ENCODE measurements at places on chromosomes 5 and 9.
A peak's percentile ranks its signal among the peaks of the same experiment; 100 is the strongest.

GRCh38 chr5:175743676-175744210, 85.9 kb downstream of the HRH2 start:
- DNase-seq = no peak

- DNase-seq = no peak
These were observed 22.6 kb downstream of the DBH start for GRCh38 chr9:133658442-133659431.

DNA sequence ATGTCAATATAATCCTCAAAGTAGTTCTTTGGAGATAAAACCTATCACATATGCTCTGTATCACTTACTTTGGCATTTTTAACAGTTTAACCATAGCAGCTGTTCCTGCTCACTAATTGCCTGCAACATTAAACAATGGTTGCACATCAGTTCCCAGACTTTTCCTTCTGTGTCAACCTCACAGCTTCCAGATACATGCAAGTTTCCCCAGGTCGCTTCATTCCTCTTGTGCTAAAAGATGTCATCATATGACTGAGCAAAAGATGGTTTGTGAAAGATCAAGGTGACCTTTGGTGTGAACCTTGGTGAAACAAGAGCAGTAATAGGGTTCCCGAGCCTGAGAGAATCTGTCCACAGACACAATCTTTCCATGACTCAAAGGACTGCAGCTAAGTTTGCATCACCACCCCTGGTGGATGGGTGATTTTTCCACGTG, 500.4 kb upstream of the PAPPA start:
- DNase-seq = no peak

- DNase-seq = no peak
These were observed 20.4 kb upstream of the ARSI start for GRCh38 chr5:150323092-150323491.

- DNase-seq = no peak
These were observed 1.0 kb upstream of the UBTD2 start for GRCh38 chr5:172284611-172284980.

GRCh38 chr9:13252852-13253251, 26.6 kb downstream of the MPDZ start:
- no peak for DNase-seq

- no peak for DNase-seq
These were observed 820.8 kb downstream of the MAT2B start for GRCh38 chr5:164326219-164326618.

DNA sequence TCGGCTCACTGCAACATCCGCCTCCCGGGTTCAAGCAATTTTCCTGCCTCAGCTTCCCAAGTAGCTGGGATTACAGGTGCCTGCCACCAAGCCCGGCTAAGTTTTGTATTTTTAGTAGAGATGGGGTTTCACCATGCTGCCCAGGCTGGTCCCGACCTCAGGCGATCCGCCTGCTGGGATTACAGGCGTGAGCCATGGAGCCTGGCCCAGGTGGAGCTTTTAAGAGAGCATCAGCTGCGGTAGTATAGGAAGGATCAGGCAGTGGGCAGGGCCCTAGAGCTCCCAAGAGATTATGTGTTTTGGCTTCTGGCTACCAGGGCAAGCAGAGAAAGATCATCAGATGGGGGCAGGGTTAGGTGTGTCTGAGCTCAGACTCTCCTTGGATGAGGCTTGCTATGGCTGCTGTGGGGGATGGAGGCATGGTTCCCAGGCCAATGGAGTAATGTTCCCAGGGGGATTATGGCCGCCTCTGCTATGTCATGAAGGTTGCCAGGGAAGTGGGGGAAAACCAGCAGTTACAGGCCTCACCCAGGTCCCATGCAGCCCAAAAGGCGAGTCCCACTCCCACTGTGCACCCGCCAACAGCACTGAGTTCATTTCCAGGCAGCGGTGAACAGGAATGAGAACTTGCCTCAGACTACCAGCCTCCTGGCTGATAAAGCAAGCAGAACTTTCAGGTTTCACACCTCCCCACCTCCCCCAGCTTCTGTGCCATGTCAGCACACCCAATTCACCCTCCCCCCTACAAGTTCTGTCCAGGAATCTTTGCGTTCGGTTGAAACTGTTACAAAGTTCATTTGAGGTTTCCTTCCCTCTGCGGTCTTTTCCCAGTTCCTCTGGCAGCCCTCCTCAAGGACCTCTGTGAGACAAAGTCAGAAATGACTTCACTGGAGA, 507.6 kb downstream of the SPATA31D1 start:
- no peak for DNase-seq

- DNase-seq = no peak
These were observed 148.0 kb downstream of the FGF1 start for GRCh38 chr5:142537938-142538337.

- no peak for DNase-seq
These were observed 58.0 kb downstream of the SPTLC1 start for GRCh38 chr9:92057226-92057625.

DNA sequence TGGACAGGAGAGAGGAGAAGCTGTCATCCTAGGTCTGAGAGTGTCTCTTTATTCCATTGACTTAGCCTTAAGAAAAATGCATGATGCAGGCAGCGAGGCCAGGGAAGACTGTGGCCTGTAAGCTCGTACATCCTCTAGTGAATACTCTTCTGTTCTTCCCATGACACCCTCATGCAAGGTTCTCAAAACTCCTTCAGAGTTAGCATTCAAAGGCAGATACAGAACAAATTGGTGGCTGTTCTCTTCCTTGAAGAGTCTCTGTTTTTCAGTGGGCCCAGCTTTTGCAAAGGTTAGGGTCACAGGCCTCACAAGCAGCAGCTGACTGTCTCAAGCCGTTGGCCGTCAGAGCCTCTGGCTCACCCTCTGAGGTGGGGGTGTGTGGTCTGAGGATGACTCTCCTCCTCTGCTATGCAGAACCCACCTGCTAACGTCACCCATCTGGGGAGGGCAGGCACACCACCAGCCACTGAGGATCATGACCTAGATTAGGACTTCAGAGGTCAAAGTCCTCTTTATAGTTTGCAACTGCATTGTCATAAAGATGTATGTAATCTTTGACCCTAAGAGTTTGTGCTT, 15.1 kb downstream of the ADCY2 start:
- no peak for DNase-seq

- no peak for DNase-seq
These were observed 96.7 kb upstream of the ARAP3 start for GRCh38 chr5:141778683-141779082.

DNA sequence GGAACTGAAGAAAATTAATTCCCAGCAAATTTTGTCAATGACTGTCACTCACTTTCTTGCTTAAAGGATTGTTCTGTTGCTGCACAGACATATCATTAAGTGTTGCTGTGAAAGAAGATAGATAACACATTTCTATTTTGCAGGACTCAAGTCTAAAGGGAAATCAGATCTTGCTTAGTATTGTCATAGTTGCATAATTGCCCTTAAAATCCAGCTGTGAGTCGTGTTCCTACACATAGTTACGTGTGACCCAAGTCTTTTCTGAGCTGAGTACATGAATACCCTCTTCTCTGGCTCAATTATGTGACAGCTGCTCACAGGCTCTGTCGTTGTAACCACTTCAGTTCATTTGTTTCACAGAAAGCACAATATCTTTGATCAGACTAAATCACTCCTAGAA, 390.8 kb downstream of the DTWD2 start:
- no peak for DNase-seq

GRCh38 chr9:18997151-18997550, 35.9 kb downstream of the SAXO1 start:
- DNase-seq = no peak

- no peak for DNase-seq
These were observed 280.1 kb downstream of the FBXL17 start for GRCh38 chr5:108101821-108102220.

DNA sequence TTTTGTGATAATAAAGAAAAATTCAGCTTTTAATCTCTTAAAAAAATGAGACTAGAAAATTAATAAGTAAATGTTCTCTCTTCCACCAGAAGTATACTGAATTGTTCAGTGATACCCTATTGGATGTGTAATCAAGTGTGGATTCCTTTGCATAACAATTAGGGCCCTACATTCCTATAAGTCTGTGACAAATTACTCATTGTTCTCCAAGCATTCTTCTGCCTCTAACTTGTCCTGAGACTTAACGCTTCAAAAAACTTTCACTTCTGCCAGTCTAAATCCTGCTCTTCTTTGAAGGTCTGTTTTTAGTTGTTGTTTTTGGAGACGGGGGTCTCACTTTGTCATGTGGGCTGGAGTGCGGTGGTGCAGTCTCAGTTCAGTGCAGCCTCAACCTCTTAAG, 9.2 kb upstream of the DDX46 start:
- DNase-seq = no peak

DNA sequence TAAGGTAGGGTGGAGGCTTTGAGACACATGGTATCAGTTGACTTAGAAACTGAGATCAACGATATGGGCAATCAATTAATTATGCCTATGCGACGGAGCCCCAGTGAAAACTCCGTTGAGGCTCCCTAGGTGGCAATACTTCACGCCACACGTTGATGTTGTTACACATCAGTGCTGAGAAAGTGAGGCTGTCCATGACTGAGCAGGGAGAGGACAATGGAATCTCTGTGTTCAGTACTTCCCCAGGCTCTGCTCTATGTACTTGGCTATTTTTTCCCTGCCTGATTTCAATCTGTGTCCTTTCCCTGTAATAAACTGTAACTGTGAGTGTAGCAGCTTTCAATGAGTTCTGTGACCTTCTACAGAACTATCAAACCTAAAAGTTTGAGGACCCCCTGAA, 211.7 kb downstream of the SNCAIP start:
- DNase-seq = no peak

- no peak for DNase-seq
These were observed 18.2 kb downstream of the GNPDA1 start for GRCh38 chr5:141994511-141995136.

DNA sequence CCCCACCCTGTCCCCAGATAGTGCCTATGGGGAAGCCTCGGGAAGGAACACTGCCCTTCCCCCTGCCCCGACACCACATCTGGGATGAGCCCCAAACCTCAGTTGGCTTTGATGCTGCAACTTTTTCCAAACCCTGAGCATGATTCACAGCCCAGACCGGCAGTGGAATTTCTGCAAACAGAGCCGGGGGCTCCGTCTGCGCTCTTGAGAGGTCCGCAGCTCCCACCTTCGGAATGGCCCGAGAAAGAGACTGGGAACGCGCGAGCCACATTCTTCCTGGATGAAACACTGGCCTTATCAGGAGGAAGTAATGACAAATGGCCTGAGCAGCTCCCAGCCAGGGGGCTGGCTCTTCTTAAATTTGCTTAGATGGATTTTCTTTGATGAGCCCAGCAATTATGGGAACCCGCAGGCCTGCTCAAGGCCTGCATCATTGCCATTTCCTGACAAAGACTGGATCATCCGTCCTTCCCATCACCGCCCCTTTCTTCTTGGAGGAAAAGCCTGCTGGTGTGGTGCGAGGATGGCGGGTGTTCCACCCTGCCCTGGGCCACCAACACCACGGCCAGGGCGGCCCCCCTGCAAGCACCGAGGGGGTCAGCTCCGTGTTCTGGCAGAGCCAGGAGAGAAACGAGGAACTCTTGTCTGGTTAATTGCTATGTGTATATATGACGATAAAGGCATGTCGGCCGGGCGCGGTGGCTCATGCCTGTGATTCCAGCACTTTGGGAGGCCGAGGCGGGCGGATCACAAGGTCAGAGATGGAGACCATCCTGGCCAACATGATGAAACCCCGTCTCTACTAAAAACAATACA, 38.8 kb upstream of the COL5A1 start:
- no peak for DNase-seq

DNA sequence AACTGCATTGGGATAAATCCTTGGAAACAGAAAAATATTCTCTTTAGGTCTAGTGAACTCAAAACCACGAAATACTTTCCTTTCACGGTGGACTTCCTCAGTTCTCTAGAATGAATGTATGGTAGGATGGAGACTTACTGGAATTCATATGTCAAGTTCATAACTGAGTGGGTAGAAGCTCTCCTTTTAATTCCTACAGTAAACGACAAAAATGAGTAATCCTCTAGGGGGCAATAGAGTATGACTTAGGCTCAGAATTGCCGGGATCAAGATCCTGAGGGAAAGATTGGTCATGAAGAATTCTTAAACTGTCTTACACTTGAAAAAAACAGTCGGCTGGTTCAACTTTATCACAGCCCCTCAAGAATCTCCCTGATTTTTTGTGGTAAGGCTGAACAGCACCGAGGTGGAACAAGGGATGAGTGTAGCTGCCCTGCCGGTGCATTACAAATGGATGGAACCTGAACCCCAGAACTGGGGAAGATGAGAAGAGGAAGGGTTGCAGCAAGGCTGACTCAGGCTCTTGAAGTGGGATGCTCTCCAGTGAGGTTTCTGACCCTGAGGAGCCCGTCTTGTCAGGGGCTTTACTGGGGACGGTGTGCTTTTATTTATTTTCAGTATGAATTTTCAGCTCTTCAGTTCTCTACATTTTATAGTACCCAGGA, 14.0 kb upstream of the LOX start:
- peak; percentile 27 for DNase-seq

- no peak for DNase-seq
These were observed 515 bp downstream of the UTP15 start for GRCh38 chr5:73565969-73566547.

DNA sequence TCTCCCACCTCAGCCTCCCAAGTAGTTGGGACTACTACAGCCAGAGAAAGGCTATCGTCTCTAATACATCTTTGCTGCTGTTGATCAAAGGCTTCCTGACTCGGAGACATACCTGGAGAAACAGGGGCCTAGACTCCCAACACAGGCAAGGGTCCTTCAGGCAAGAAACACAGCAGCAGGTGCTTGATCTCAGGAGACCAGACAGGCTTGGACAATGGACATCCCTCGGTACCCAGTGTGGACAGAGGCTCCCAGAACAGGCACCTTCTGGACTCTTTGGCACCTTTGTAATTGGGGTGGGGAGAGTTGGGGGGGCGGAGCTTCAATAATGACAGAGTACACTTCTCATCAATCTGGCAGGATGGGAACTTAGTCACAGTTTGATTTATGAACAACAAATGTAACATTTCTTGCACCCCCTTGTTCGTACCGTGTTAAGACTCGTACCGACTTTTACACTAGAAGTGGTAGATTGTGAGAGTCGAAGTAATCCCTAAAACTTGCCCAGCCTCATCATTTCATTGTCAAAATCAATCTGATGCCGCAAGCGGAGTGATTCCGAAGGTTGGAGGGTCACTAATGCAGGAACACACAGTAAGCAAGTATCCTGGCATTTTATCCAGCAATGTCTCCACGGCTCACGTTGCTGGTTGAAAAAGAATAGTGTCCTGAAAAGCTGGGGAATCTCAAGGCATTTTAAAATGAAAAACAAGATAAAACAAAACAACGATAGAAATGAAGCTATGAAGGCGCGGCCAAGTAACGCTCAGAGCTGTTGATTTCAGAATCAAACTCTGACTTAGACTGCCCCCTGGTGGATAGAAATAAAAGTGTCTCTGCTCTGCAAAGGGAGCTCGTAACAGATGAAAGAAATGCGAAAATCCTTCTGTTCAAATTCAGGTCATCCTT, 46.4 kb upstream of the STK32A start:
- DNase-seq = peak; percentile 58

- DNase-seq = no peak
These were observed 42.3 kb downstream of the TENT4A start for GRCh38 chr5:6755519-6755918.

Measured in hematopoietic multipotent progenitor cell treated with erythropoietin and hydrocortisone succinate and interleukin-3 and kit ligand, for 15 days (in vitro differentiated cells).